ENCODE measurements at places on chromosomes 11 and 22.

GRCh38 chr11:28209906-28210305 lies 101.7 kb downstream of the METTL15 start:
- DNase-seq = no peak

- DNase-seq = peak; percentile 83
Measured at GRCh38 chr11:75946531-75947530, 131.8 kb downstream of the UVRAG start.

DNA sequence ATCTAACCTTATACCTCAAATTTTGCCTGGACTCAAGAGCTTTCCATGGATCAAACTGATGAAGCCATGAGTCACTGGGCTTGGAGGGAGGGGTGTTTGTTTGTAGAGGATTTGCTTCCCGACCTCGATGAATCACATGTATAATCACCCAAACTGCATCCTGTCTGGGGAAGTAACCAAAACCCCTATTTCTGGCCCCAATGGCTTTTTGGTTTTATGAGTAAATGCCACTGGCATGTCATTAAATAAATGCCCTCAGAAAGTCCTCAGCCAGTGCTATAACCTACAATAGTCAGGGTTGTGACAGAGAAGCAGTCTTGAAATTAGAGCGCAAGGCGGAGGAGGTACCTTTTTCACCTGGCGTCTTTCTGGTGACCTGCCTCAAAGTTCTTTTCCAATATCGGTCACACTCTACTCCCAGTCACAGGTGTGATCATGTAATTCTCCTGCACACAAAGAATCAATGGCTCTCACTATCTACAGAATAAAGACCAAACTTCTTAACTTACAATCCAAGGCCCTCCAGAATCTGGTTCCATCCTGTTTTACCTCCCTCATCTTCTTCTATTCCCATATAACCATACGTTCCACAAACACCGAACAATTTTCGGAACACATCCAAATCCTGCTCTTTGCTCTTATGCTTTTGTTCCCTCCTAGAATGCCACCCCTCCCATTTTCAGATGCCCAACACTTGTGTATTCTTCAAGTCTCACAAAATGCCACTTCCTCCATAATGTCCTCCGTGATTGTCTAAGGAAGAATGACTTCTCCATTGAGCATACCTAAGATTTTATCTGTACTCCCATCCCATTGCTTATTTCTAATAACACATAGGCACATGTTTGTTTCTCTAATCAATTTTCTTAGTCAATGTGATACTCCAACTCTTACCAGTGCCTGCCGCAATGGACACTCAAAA lies 81.3 kb upstream of the BLID start:
- peak; percentile 96 for DNase-seq

DNA sequence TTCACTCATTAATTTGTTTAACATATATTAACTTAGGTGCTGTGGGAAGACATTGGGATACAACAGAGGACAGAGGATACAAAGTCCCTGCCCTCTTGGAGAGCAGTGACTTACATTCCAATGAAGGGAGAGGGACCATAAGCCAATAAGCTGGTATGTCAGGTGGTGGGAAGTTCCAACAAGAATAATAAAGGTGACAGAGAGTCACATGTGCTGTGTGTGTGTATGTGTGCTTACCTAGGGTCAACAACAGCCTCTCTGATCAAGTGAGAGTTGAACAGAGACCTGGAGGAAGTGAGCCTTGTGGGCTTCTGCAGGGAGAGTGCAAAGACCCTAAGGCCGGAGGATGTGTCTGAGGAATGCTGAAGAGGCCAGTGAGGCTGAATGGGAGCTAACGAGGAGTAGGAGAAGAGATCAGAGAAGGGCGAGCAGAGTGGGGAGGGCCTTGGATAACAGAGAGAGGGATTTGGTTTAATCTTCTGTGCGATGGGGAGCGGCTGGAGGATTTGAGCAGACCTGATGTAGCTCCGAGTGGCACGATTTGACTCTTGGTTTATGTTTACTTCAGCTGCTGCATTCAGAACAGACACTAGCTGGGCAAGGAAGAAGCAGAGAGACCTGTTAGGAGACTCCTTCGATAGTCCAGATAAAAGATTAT lies 35.3 kb downstream of the MAP6 start:
- DNase-seq = no peak

- no peak for DNase-seq
Measured at GRCh38 chr11:10450462-10451425, 4.3 kb upstream of the AMPD3 start.

DNA sequence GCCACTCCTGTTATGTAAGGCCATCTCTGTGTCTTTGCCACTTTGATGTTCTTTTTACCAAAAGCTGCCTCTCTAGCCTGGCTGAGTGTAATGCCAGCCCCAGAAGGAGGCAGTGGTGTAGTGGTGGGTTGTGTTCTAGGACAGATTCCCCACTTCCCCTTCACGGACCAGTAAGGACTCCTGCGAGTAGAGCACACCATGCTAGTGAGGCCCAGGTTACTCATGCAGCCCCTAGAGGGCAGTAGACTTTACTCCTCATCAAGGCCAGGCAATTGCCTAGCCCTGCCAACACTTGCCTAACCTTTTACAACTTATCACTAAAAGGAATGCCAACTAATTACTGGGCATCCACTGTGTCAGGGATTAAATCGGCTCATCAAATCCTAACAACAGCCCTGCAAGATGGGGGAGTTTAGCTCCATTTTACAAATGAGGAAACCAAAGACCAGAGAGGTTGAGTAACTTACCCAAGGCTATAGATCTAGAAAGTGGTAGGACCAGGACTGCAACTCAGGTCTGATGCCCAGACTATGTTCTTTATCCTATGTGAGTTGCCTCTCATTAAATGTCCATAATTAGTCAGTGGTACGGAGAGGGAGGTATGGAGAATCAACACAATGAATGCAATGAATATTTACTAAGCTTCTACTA lies 75.3 kb downstream of the APIP start:
- peak; percentile 27 for DNase-seq

DNA sequence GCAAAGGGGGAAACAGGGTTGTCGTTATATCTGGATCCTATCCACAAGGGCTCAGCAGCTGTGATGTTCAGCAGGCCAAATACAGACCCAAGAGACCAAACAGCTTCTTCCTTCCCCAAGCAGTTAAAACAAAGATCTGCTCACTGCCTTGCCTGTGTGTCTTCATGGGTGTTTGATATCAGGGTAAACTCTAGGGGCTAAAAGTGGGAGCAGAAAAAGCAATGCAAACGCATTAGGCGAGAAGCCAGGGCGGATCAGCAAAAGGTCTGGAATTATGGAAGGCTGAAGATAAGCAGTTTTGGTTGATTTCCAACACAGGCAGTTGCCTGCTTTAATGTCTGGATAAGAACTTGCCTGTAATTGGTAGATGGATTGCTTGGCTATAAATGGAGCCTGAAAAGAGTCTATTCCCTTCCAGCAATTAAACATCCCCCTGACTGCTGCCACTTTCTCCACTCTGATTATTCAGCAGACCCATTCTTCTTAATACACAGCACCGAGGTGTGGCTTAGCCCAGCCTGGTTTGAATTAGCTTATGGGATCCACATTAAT lies 126.3 kb downstream of the COMMD9 start:
- DNase-seq = no peak

DNA sequence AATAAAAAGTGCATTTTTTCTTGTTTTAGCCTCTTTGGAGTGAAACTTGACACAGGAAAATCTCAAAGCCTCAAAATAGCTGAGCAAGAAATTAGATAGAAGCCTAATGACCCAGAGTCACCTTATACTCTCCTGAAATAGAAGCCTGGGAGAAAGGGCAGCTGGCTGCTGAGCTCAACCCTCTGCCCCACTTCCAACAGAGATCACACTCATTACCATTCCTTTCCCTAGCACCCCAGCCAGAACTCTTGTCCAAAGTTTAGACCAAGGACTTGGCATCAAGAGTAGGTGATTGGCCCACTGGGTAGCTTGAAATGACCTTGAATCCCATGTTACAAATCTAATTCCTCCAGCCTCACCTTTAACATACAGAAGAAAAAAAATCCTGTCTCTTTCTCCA lies 62.7 kb upstream of the AMOTL1 start:
- no peak for DNase-seq

DNA sequence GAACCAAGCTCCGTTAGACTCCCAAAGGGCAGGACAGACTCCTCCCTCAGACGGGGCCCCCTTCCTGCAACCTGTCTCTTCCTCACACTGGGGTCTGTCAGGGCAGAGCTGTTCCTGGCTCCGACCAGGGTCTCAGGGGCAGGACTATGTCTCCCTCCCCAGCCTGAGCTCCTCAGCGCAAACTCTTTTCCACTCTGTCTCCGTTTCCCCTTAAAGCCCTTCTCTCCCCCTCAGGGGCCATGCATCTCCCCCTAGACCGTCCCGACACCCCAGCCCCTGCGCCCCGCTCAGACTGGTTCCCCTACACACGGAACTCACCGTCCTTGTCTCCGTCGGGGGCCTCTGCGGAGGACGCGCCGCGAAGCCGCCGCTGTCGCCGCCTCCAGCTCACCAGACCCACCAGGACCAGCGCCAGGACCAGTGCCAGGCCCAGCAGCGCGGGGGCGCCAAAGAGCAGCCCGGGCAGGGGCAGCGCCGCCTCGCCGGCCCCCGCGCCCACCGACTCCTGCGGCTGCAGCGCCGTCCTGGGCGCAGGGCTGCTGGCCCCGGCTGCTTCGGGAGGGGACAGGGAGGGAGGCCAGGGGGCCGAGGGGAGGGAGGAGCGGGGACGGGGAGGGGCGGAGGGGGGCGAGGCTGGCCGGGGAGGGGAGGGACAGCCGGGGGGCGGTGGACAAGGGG lies 684 bp downstream of the TNFRSF13C start:
- DNase-seq = peak; percentile 77

GRCh38 chr11:125177543-125177942 lies 13.0 kb downstream of the PKNOX2 start:
- DNase-seq = no peak

DNA sequence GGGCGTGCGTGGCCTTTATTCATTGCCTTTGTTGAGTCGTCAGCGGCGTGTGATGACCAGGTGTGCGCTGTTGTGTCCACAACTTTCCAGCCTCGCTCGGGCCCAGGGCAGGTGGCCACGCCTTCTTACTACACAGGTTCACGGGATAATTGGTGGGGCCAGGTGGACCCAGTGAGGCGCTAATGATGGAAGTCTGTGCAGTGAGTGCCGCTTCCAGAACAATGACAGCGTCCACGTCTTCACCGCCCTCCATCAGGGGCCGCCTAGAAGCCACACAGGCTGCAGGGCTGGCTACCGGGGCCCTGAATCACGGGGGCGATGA lies 1197.3 kb downstream of the BRD1 start:
- DNase-seq = no peak

DNA sequence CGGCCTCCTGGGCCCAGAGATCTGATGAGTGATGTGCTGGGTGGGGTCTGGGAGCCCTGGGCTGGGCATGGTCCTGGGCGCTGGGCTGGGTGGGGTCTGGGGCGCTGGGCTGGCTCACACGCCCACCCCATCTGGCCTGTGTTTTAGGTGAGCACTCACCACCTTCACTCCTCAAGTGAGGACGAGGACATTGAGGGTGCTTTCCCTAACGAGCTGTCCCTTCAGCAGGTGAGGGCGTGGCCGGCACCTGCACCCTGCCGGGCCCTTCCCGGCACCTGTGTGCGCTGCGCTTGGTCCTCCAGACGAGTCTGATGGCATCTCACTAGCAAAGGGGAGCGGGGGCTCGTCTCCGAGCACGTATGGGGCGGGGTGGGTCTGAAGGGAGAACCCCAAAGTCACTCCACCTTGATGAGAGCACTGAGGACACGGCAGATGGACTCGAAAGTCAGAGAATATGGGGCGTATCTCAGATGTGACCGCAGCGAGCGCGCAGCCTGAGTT lies 37.9 kb downstream of the SBF1 start:
- peak; percentile 1 for DNase-seq

DNA sequence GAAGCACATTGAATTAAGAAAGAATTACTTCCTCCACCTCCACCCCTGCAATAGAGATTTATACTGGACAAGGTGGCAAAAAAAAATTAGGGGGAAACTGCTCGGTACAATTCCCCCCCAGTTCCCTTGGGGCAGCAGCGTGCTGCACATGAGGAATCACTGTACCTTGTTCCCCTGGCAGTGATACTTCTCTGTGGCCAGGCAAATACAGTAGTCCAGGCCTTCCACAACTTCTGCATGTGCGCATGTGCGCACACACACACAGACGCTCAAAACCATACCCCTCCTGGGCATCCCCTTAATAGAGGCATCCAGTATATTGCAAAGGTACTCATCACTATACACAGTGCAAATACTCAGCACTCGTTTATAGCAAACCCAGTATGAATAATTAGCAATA lies 68.9 kb downstream of the ARFGAP2 start:
- no peak for DNase-seq

- peak; percentile 47 for DNase-seq
Measured at GRCh38 chr11:94948070-94948617, 25.2 kb downstream of the CWC15 start.

- DNase-seq = no peak
Measured at GRCh38 chr22:37499027-37499707, 13.0 kb upstream of the MFNG start.

- DNase-seq = no peak
Measured at GRCh38 chr11:17351172-17351509, 459 bp upstream of the NCR3LG1 start.

DNA sequence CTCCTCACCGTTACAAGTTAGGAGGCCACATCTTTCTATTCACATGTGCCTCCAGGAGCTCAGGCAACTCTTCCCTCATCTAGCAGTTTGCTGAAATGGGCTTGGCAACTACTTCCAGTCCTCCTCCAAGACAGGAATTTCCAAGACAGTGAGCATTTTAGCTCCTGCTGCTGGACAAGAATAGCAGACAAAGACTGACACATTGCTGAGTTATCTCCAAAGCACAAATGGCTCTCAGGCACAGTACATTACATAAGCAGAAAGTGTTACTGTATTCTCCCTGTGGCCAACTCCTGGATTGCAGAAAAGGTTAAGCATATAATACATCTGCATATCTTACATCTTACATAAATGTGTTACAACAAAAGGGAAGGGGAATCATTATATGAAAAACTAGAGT lies 83.2 kb upstream of the POU2AF2 start:
- DNase-seq = no peak

- DNase-seq = no peak
Measured at GRCh38 chr11:67538306-67538705, 15.1 kb upstream of the CABP2 start.

DNA sequence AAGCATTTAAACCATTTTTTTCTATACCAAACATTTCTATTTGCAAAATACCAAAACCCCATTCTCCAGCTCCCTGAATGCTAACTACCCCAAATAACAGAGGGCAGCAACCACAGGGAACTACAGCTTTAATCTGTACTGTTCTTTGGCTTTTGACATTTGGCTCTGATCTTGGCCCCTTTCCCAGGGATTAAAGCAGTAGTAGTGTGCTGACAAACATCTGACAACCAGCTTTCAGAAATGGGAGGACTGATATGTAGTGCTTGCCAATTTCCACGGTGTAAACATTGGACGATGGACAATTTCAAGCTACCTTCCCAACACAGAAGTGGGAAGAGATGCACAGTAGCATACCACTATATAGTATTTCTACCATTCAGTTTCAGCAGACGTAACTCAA lies 88.4 kb upstream of the TEAD1 start:
- no peak for DNase-seq

GRCh38 chr11:19032990-19033389 lies 27.5 kb downstream of the MRGPRX2 start:
- no peak for DNase-seq

DNA sequence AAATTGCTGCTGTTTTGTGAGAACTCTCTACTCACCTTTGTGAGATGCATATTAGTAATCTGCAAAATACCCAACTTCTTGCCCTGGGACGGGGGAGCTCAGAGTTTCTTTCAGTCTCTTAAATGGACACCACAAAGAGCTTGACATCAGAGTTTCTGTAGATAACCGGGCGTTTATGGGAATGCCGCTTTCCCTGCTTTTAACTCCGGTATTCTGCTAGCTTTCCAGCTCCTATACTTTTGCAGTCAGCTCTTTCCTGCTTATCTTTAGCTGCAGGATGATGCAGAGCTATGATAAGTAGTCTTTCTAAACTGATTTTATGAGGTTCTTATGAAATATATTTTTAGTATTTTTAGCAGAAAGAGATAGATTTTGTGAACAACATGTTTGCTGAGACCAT lies 154.6 kb upstream of the SORL1-AS1 start:
- DNase-seq = no peak
